Liver (tissue), 10 donors: ENCODE measurements at places on chromosomes 6 and 20. TPM values are rescaled to one million over a fixed set of nuclear protein-coding genes. Genes with fewer than 3 reads are reported as not detected.

TTLL9 gene
- polyA plus RNA-seq = 0.06 TPM

CTNNBL1 gene
- polyA plus RNA-seq = 25.4 TPM

MOG gene
- not detected for polyA plus RNA-seq

MUC21 gene
- polyA plus RNA-seq = 0.02 TPM

SYNGAP1 gene
- polyA plus RNA-seq = 1.2 TPM
